T-cell (primary cell): ENCODE measurements at places on chromosomes 6 and 20.
A peak's percentile ranks its signal among the peaks of the same experiment; 100 is the strongest.

DNA sequence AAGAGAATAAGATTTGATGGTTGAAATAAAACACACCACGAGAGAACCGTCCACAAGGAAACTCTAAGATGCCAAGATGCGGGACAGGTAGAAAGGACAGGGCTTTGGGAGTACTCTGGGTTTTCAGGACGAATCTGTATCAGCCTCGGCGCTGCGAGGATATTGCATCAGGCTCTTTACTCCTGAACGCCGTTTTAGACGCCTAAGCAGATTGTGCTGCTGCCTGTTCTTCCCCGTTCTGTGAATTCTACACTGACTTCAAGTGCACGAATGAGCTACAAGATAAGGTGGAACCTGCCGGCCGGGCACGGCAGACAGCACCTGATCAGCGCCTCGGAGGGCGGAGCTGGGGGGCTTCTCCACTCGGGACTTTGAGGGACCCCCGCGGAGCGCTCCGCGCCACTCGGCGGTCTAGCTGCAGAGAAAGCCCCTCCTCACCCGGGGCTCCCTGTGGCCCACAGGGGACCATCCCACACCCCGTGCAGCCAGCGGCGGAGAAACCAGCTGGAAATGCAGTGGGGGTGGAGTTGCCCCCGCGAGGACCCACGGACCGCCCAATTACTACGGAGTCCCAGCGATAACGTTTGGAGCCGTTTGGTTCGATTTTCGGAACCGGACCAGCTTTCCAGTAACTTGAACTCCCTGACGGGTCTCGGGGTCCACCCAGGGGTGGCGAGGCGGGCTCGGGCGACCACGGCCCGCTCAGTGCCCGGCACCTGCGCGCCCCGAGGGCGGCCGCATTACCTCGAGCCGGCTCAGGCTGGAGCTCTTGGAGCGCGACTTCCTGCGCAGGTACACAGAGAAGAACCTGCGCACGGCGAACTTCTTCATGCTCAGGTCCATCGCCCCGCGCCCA, 646 bp downstream of the RPS6KA2 start:
- peak; percentile 6 for DNase-seq

DNA sequence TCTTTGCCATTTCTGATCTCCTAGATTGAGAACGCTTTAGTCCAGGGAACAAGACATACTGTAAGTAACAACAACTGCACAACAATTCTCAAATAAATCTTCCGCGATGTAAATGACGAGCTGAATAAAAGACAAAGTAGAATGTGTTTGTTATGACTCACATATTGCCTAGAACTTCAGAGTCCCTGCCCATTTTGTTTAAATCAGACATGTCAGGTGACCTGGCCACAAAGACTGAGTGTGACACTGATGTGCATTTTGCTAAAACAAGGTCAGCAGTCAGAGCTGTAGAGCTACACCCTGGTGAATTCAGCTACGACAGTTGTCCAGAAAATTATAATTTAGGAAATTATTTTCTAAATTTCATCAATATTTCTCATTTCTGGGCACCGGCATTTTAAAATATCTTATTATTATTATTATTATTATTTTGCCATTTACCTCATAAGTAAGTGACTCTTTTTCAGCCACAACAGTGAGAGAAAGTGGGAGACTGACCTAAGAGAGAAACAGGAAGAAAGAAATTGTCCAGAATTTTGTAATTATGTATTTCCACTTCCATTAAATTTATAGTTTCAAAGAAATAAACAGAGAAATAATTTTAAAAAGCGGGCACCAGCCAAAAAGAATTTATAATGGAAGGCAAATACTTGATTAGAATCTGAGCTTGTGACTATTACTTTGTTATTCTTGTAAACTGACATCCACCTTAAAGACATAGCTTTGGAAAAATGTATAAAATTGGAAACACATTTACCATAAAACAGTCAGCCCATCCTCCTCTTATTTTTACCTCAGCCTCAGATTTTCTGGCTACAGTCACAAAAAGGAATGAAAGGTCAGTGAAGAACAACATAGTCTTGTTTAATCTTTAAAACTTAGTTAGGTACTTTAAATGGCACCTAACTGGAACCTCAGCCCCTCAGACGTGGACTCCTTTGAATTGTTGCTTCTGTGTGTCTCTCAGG, 157.0 kb upstream of the CITED2 start:
- DNase-seq, result peak; percentile 7

DNA sequence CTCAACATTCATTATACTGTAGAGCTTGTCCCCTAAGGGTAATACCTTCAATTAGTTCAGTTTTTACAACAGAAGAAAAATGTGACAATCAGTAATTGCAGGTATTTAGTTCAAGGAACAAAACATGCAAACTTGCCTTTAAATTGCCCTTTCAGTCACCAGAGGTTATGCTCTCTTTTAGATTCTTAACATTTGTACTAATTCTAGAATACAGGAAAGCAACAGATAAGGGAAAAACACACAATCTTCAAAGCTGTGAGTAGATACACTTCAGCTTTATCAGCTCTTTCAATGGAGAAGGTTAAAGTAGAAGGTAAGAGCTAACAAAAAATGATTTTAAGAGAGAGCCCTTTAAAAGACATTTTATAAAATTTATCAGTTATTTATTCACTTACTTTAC, 173.1 kb downstream of the HS3ST5 start:
- DNase-seq, result no peak

- no peak for DNase-seq
Observed at GRCh38 chr6:140379919-140380318, 1005.5 kb upstream of the CITED2 start.

DNA sequence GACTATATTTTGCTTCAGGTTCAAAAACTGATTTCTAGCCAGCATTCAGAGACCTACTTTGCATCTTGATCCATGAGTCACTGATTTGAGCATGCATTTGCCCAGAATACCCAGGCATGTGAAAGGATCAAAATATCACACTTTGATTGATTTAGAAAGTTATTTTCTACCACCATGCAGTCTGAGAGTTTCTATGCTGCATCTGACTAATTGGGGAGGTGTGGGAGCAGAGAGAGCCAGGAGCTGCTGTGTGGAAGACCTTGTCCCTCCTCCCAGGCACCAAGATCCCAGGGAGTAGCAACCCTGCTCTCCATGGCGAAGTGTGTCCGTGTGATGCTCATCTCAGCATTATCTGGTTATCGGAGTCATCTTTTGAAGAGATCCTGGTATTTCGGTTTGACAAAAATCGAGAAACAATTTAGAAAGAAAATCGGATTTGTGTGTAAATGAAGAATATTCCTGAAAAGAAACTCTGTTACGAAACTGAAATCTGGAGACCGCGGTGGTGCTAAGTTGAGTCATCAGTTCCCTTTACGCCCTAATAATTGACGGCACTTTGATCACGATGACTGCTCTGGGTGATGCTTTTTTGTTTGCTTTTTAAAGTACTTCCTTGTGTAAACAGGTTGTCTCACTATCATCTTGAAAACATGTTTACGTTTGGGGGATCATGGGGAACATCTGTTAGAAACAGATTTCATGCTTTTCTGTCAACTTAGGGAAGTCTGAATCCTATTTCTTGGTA, 193.4 kb downstream of the BACH2 start:
- DNase-seq, result no peak

GRCh38 chr6:57064809-57065208, 18.3 kb downstream of the KIAA1586 start:
- no peak for DNase-seq

- DNase-seq, result no peak
Observed at GRCh38 chr6:153511896-153512496, 380.9 kb upstream of the RGS17 start.

GRCh38 chr20:3987296-3987695, 28.1 kb downstream of the RNF24 start:
- DNase-seq, result no peak

DNA sequence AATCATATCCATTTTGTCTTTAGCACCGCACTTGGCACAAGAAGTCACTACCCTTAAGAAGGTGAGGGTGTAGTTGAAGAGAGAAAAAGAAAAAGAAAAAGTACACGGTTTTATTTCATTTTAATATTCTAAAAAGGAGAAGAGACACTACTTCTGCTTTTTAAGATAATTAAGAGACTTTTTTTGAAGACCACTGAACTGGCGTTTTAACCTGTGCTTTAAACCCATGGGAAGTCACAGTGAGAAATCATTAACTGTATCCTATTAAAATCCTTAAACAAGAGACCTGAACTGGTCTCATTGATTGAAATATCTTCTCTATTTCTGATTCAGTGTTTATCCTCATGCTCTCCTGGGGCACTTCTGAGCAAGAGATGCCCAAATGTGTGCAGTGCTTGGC, 243.5 kb downstream of the TMEM242 start:
- DNase-seq, result no peak

DNA sequence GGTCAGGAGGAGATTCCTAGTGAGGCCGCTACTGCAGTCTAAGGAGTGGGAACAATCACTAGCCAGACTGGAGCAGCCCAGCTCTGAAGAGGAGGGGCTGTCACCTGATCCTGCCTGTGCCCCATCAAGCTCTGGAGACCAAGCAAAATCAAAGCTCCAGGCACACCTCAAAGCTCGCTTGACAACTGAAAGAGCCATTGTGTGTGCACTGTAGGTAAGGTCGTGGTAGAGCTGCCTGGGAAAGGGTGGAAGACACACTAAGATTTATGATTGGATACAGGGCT, 58.2 kb downstream of the CSE1L start:
- no peak for DNase-seq

- no peak for DNase-seq
Observed at GRCh38 chr6:29815118-29815750, 12.4 kb upstream of the HLA-G start.

DNA sequence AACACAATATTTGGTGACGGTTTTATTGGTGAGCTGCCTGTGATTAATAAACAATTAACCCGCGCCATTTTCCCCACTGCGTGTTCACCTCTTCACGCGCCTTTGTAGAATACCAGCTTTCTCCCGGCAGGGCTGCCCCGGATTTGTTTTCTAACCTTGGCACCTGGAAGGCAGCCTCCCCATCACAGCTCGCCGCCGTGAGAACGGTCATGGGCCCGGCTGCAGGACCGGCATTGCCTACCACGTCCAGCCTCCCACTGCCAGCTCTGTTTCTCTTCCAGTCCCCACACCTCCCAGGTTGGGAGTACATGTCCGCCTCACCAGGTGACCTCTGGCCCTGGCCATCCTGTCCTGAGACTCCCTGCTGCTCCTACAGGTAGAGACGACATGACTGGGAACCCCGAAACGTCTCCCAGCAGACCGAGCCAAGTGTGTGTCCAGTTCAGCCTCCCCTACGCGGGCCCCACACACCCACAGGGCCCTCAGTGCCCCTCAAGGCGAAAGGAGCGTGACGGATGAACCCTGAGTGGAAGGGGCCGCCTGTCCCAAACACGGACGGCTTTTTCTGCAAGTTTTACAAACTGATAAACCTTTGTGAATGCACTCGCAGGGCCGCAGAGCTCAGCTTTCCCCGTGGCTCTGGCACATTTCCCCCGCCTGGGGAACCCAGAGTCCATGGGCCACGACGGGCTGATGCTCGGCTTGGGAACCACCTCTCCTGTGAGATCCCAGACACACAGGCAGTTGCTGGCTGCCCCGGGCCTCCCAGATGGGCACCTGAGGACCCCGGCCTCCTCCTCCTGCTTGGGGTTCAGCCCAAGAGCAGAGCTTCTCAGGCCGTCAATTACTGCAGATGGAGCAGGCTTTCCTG, 25.7 kb downstream of the FRMD1 start:
- no peak for DNase-seq

DNA sequence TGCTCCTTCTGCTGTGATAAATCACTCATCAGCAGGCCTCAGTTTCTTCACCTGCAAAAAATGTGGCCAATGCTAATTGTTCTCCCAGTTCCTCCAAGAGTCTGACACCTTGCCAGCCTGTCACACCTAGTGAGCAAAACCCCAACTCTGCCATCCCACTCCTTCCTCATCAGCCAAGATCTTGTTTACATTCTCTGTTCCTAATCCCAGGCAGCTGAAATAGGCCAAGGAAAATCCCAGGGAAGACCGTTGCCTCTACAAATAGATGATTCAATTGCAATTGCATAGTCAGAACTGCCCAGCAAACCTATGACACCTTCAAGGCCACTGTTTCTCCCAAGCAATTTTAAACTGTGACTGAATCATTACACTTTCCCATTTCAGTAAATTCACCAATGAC, 78.7 kb downstream of the GMDS start:
- no peak for DNase-seq

GRCh38 chr6:82959385-82959941, 106.2 kb downstream of the UBE3D start:
- no peak for DNase-seq

GRCh38 chr6:25710287-25710686, 44.3 kb upstream of the SLC17A4 start:
- no peak for DNase-seq

- peak; percentile 18 for DNase-seq
Observed at GRCh38 chr6:153131037-153131981, at the start of gene RGS17. Gene RGS17, minus strand, starts transcription at chr6:153131282. Its CDS starts 87,264 bp downstream, at chr6:153044018.

DNA sequence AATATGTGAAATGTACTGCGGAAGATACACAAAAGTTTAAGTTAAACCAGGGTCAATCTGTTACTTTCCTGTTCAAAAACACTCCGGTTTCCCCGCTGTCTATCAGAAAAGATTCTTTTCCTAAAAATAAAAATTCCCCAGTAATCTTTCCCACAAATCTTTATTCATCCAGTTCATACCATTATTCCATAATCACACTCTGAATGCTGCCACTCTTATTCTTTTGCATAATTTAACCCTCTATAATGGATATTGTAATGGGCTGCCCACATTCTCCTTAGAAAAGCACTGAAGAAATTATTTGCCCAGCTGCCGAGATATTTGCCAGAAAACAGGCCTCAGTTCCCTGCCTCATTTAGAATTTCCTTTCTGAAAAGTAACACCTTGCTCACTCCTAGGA, 68.6 kb downstream of the EPHA7 start:
- no peak for DNase-seq

- DNase-seq, result no peak
Observed at GRCh38 chr20:8213831-8214587, 81.9 kb downstream of the PLCB1 start.

GRCh38 chr6:13470238-13471140, 16.9 kb downstream of the GFOD1 start:
- no peak for DNase-seq

GRCh38 chr6:6810727-6811126, 222.2 kb downstream of the LY86 start:
- DNase-seq, result no peak

DNA sequence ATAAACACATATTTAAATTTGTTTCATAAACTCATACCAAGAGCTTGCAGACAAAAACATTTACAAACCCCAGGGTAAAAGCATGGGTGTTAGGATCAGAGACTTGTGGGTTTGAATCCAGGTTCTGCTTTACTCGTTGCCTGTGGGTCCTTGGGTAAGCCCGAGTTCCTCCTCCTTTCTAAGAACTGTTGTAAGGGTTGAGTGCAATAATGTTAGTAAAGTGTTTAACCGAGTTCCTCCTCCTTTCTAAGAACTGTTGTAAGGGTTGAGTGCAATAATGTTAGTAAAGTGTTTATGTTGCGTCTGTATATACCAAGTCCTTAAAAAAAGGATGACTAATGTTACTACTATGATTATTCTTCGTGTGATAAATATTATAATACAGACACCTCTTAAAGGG, 18.7 kb downstream of the CCDC170 start:
- DNase-seq, result no peak
